CD8-positive, alpha-beta T cell (primary cell): ENCODE measurements at places on chromosomes 2 and 18.

GRCh38 chr2:88698027-88698413 is 6.5 kb downstream of the RPIA start:
- DNase-seq = no peak

DNA sequence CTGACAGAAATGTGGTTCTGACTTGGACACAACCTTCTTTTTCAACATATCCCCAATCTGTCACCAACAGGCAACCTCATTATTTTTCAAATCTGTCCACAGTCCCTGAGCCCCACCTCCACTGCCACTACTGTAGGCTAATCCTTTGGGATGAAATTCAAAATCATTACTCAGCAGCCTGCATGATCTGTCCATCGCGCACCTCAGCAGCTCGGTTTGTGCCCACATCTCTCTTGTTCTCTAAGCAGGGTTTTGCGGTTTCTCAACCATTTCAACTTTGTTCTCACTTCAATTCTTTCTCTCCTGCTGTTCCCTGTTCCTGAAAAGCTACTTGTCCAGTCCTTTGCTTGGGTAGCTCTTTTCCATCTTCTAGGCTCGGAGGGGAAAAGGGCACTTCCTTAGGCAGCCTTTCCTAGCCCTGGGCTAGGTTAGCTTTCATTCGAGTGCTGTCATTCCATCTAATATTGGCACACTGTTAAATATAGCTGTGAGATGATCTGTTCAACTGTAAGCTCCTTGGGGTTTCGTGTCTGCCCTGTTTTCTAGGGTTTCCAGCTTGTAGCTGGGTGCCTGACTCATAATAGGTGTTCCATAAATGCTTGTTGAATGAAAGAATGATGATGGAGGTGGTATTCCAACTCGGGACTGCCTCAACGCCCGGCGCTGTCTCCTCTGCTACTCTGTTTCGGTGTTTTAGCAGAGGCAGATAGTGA is 653 bp upstream of the ANKAR start:
- no peak for DNase-seq

- no peak for DNase-seq
Measured at GRCh38 chr2:180781276-180781675, 199.1 kb upstream of the UBE2E3 start.

DNA sequence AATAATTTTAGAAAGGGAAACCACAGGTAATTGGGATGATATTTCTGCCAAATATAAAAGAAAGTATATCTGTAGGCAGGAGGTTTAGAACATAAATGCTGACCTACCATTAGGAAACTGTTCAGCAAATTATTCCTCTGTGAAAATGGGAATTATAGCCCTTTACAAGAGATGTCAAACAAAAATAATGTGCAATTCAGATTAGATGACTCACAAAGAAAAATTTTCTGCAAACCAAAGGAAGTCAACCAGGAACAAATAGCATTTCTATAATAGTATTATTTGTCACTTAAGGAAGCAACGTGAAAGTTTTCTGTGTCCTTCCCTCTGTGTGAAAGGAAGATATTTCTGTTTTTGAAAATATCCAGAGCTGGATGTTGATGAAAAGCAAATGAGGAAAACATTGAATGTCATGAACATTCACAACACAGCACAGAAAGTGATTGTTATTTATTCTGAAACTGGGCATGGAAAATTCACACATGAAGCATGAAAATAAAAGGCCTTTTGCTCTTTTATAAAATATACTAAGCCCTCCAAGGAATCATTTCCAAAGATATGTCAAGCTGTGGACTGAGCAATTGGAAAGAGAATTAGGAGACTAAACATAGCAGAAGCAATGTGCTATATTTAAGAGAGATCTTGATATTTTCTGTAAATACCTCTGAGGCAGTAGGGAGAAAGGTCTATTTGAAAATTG is 57.9 kb upstream of the SPHKAP start:
- no peak for DNase-seq

GRCh38 chr2:72757177-72757775 is 68.6 kb downstream of the EXOC6B start:
- no peak for DNase-seq

DNA sequence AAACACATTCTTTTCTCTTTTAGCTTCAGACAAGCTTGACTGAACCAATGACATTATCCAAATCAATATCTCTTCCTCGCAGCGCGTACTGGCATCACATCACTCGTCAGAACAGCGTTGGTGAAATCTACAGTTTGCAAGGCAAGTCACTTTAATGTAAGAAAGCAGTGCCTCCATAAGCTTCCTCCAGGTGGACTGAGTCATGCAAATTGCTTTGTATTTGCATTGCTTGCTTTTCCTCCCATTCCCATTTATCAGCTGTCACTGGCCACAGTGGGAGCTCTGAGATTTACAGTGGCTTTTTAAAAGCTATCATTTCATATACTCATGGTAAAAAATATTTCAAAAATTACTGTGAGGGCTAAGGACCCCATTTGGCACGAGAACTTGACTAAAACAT is 189.9 kb downstream of the CD226 start:
- no peak for DNase-seq

DNA sequence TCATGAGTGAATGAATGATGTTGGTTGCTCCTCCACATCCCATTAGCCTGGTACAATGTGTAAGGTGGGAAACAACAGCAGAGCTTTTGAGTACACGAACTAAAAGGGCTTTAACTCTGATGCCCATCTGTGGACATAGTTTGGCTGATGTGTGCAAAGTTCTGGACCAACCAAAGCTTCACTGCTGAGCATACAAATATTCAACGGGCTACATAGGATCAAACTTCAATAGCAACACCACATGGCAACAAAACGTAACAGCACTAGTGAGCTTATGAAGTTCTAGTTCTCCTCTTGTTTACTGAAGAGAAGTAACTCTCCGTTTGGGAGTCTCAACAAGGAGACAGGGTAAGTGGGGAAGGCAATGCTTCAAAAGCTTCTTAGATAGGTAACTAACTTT is 20.4 kb downstream of the STAM2 start:
- no peak for DNase-seq
